ENCODE measurements at places on chromosomes 2 and 18.

- DNase-seq: peak; percentile 89
Measured at GRCh38 chr2:240387669-240388358, 47.6 kb upstream of the GPC1 start.

DNA sequence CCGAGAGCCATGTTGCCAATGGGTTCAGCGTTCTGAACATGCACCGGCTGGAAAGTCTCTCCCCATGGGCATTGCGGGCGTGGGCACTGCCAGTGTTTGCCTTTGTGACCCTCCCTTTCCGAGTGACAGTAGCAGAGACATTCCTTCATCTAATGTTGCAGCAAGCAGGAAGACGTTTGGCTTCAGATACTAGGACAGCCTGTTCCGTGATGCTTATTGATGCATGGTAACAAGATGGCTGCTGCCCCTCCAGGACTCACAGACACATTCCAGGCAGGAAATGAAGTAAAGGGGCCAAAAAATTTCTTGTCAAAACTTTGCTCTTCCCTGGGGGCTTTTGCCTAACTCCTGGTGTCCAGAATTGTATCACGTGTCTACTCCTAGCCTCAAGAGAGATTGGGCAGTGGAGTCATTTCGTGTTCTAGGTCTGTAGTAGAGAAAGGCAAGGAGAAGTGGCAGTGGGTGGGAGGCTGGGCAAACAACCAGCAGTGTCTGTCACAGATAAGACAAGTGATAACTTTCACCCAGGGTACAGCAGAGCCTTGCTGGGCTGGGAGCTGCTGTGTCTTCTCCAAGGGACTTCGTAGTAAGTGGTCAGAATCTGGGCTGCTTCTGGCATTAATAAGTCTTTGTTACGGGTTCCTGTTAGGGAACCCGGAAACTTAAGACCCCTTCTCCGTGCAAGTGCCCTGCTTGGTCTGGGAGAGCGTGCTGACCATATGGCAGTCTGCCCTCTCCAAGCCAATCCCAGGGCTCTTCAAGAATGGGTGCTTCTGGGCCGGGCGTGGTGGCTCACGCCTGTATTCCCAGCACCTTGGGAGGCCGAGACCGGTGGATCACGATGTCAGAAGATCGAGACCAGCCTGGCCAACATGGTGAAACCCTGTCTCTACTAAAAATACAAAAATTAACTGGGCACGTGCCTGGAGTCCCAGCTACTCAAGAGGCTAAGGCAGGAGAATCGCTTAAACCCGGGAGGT is 93.5 kb downstream of the TFCP2L1 start:
- no peak for DNase-seq

GRCh38 chr2:24724111-24724775 is 68.9 kb downstream of the PTRHD1 start:
- DNase-seq: no peak

GRCh38 chr2:239720361-239721360 is 304.5 kb downstream of the NDUFA10 start:
- no peak for DNase-seq

- no peak for DNase-seq
Measured at GRCh38 chr2:1572638-1573037, 159.4 kb downstream of the TPO start.

- DNase-seq: peak; percentile 46
Measured at GRCh38 chr2:229713371-229714079, 830 bp downstream of the DNER start.

DNA sequence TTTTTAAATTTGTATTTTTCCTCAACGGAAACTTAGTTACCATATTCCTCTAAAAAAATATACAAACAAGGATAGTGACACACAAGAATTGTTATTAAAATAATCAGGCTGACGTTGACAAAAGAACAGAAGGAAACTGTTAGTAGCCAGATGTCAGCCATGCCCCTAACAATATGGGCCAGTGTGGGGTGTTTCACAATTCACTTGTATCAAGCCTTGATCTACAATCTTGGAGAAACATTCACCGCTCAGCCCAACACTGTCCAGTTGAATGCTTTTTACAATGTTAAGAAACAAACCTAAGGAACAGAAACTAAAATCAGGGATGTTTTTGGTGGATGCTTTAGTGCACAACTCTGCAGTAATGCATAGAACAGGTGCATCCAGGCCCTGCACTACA is 44.6 kb downstream of the TMEFF2 start:
- DNase-seq: no peak

DNA sequence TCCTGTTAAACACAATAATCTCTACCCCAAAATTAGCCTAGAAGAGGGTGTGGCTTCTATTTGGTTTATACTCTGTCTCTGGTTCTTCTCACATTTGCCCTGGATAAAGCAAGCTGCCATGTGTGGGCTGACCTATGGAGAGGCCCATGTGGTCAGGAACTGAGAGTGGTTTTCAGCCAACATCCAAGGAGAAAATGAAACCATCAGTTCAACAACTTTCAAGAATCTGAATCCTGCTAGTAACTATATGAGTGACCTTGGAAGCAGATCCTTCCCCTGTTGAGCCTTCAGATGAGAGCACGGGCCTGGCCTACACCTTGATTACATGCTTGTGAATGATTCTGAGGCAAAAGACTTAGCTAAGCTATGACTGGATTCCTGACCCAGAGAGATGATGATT is 11.5 kb upstream of the TRIB2 start:
- DNase-seq: no peak

- peak; percentile 47 for DNase-seq
Measured at GRCh38 chr2:149561309-149561926, 26.2 kb downstream of the MMADHC start.

DNA sequence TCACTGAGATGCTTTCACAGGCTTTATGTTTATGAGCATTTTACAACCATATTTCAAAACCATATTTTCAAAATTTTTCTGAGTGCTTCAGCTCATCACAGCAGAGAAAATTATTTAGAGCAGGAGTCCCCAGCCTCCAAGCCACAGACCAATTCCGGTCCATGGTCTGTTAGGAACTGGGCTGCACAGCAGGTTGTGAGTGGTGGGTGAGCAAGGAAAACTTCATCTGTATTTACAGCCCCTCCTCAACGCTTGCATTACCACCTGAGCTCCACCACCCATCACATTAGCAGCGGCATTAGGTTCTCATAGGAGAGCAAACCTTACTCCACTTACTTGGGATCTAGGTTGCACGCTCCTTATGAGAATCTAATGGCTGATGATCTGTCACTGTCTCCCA is 165.6 kb downstream of the SEPTIN10 start:
- DNase-seq: no peak

GRCh38 chr18:26546875-26547645 is 1.3 kb downstream of the KCTD1 start:
- DNase-seq: no peak

GRCh38 chr2:217103752-217104545 is 244.1 kb upstream of the TNP1 start:
- DNase-seq: peak; percentile 15

DNA sequence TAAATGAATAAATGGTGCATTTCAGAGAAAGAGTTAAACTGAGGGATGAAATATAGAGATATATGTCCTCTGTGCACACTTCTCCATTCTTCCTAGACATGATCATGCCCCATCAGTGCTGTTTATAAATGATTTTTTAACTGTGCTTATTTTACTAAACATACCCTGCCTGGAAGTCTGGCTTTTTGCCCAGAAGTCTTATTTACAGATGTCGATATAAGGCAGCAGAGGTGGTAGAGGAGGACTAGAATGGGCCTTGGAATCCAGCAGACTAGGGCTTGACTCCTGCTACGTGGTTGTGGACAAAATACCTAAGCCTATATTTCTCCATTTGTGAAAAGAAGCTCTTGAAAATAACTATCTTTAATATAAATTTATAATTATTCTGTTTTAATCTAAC is 355.5 kb downstream of the RAD51AP2 start:
- no peak for DNase-seq

- peak; percentile 57 for DNase-seq
Measured at GRCh38 chr2:229780856-229781773, 66.8 kb upstream of the DNER start.

DNA sequence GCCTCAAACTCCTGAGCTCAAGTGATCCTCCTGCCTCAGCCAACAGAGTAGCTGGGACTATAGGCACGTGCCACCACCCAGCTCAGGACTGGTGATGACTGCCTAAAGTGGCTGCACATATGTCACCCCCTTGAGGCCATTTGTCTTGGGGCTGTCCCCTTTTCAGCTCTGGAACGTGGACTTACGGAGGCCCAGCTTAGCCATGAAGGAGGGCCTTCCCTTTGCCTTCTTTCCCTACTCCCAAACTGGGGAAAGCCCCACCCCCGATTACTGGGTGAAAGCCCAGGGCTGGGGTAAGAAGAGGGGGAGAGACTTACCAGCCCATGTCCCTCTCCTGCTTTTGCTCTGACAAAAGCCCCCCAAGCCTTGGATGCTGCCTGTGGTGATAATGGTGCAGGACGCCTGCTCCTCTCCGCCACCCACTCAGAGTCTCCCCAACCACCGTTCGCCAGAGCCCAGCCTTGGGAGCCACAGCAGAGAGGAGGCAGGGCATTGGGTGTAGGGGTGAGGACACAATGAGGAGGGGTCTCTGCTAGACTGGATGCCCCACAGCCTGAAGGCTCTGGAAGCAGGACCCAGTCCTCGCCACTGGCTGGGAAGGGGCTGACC is 2.5 kb upstream of the DUSP2 start:
- DNase-seq: no peak
